CD4-positive, alpha-beta memory T cell (primary cell): ENCODE measurements at places on chromosomes 6 and 20. TPM values are rescaled to one million over a fixed set of nuclear protein-coding genes. Genes with fewer than 3 reads are reported as not detected.

DNA sequence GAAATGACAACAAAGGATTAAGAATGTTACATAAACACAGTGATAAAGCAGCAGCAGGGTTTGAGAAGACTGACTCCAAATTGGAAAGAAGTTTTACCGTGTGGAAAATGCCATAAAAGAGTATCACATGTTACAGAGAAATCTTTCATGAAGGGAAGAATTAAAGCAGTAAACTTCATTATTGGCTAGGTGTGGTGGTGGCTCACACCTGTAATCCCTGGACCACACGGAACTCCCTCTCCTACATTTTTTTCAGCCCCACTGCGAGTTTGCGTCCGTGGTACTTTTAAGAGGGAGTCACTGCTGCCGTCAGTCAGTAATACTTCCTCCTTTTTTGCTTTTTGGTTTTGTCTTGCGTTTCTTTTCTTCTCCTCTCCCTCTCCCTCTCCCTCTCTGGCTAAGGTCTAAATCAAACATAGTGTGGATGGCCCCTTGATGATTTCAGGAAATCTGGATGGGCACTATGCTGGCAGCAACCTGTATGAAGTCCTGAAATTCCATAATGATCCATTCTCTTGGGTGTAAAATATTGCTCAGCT lies 112.3 kb downstream of the MAN1A1 start:
- no peak for DNase-seq

- no peak for DNase-seq
Measured at GRCh38 chr6:44850312-44850711, 462.8 kb downstream of the CDC5L start.

GRCh38 chr20:2701671-2702081 lies 9.1 kb downstream of the EBF4 start:
- DNase-seq = no peak

- DNase-seq = no peak
Measured at GRCh38 chr20:58550275-58551059, 35.3 kb upstream of the APCDD1L start.

- peak; percentile 82 for DNase-seq
Measured at GRCh38 chr6:444653-445275, 53.2 kb downstream of the IRF4 start.

- DNase-seq = no peak
Measured at GRCh38 chr20:46076806-46077205, 13.0 kb downstream of the NCOA5 start.

DNA sequence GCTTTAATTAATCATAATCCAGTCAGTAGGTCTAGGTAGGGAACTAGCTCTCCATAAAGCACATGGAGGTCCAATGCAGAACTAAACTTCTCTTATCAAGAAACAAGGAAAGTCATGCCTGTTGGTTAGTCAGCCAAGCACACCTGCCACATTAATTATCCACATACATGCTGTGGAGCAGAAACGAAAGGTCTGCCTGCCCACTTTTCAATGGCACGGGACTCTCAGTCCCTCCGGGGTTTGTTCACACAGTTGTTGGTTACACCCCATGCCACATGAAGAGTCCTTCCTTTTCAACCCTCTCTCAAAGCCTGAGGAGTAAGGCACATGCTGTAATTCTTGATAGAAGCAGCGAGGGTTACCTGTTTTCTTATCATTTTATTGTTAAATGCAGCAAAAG lies 1096.4 kb upstream of the MAP3K7 start:
- no peak for DNase-seq

DNA sequence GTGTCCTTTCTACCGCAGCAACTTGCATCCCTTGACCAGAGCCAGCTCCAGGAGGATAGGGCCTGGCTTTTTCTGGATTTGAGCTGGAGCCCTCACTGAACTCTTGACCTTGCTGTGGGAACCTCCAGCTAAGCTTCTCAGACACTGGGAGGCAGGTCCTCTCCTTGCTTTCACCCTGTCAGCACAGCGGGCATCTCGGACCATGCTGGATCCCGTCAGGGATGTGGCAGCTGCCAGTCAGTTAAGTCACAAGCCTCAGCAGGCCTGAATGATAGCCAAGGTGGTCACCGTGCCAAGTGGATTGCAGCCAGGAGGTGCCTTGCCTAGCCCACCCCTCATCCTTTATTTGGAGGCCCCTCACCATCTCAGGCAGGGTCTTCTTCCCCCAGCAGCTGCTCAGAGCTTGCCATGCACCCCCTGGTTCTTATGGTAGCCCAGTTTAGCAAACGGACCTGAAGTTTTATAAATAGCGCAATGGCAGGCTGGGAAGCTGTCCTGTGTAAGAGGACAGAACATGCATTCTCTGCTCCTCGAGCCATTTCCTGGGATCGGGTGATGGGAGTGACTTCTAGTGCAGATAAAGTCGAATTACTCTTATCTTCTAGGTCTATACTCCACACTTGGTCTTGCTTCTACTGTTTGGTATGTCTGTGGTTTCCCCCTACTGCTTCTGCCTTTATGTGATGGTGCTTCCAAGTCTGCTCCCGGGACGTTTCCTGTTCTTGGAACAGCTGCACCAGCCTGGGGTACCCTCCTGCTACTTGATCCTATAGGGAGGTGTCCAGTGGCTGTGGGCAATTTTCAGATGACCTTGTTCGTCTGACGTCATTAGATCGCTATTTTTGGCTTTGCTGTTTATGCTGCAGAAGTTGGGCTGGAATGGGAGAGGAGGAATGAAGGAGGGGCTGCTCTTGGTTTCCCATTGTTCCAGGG lies 7.1 kb upstream of the MYLK2 start:
- DNase-seq = no peak

DNA sequence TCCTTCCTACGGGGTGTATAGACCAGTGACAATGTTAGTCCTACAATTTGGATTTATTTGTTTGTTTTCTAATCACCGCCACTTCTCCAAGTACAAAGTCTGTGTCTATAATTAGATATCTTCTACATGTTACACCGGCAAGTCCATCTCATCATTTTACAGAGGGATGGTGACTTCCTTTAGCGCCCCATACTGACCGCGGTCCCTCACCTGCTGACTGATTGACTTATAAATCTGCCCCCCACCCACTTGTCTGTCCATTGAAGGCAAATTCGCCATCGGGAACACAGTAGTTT lies 8.9 kb upstream of the NR2E1 start:
- DNase-seq = no peak

DNA sequence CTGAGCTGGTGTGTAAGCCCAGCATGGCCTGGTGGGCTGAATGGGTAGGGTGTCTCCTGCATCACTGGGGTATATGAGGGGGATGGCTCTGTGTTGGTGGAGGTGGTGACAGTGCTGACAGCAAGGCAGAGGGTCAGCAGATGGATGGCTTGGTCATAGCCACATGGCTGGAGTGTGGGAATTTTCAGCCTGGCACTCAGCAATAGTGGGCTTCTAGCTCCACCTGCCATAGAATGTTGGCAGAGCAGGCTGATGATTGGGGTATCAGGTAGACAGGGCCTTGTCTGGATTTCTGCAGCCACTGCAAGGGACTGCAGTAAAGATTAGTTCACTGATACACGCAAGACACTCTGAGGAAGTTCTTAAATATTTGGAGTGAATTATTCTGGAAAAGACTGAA lies 137.5 kb upstream of the BACH2 start:
- DNase-seq = no peak

DNA sequence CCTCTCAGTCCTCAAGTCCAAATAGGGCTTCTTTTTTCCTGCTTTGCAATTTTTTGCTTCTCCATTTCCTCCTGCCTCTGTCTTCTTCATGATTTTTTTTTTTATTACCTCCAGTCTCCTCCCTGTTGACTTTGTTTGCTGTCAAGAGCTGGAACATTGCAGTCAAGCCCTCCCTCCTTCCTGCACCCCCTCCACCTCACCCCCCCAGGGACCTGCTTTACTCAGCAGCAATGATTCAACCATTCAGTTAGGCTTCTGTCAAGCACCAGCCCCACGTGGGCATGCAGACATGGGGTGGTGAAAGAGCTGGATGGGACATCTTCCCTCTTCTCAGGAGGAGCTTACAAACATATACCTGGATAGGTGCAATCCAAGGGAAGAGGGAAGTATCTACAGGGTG lies 142.4 kb downstream of the LRFN2 start:
- no peak for DNase-seq

GRCh38 chr6:108621117-108621516 lies 60.4 kb downstream of the FOXO3 start:
- DNase-seq = no peak

- DNase-seq = no peak
Measured at GRCh38 chr6:27275025-27275956, 27.8 kb downstream of the PRSS16 start.

- no peak for DNase-seq
Measured at GRCh38 chr6:11580686-11581405, 43.3 kb downstream of the TMEM170B start.

GRCh38 chr6:26215585-26216358 lies 128.5 kb downstream of the HFE start:
- DNase-seq = peak; percentile 50

GRCh38 chr6:135141728-135142127 lies 39.4 kb upstream of the MYB start:
- no peak for DNase-seq

- no peak for DNase-seq
Measured at GRCh38 chr20:42857446-42857845, 332.3 kb downstream of the PTPRT start.

GRCh38 chr6:98657764-98658163 lies 176.6 kb upstream of the POU3F2 start:
- DNase-seq = no peak

DNA sequence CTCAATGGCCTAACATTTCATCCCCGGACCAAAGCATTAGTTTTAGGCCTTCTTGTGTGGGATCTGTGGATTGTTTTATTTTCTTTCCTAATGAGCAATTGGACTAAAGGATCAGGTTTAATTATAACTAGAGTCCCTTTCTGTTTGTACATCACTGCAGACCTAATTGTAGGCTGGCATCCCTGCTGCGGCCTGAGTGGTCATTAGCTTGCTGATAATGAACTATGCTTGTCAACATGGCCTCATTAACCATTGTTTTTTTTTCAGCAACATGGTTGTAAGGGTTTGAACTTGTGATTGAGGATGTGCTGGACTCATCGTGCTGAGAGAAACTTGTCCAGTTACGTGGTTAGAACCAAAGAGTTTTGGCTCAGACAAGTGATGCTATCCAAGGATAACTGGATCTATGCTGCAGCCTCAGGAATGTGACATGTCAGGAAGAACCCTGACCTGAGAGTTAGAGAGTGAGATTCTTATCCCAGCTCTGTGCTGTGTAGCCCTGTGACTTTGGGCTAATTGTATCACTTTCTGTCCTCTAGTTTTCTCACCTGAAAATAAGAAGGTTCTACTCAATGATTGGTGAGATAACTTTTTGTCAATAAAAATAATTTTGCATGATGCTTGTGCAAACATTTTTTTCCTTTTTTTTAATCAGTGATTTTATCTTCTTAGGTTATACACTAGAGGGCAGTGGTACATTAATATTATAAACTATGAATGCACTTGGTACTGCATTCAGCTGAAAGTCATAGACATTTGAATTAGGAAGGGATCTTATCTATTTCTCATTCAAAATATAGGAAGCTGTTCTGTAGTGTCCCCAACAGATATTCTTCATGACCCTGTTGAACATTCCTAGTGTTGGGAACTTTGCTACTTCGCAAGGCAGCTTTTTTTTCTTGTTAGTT lies 140.9 kb downstream of the RNF144B start:
- no peak for DNase-seq

- DNase-seq = no peak
Measured at GRCh38 chr20:56212091-56212490, 36.4 kb upstream of the MC3R start.

DNA sequence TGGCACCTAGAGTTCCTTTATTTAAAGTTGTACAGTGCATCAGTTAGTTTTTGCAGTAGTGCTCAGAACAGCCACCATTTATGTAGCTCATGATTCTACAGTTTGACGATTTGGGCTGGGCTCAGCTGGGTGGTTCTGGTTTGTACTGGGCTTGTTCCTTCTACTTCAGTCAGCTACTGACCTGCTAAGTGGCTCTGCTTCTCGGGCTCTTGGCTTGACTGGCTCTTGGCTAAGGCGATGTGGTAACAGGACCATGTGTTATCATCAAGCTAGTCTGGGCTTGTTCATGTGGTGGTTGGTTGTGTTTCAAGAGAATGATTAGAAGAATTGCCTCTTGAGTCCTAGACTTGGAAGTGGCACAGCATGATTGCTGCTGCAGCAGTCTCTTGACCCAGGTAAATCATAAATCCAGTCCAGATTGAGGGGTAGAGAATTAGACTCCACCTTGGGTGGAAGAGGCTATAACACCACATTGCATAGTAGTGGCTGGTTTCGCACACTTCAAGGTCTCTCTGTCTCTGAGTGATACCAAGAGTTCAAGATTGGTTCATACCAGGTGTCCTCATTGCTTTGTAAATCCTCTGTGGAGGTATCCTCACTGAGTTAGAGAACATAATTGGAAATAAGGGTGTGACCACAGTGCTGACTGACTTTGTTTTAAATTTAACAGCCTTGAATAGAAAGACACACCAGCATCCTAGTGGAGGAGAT lies 253.0 kb downstream of the ARID1B start:
- no peak for DNase-seq

GRCh38 chr6:44738601-44739146 lies 351.2 kb downstream of the CDC5L start:
- DNase-seq = no peak

GRCh38 chr20:44586289-44586911 lies 4.0 kb downstream of the PKIG start:
- no peak for DNase-seq

GRCh38 chr6:150635906-150636514 lies 36.3 kb downstream of the PLEKHG1 start:
- DNase-seq = no peak

DNA sequence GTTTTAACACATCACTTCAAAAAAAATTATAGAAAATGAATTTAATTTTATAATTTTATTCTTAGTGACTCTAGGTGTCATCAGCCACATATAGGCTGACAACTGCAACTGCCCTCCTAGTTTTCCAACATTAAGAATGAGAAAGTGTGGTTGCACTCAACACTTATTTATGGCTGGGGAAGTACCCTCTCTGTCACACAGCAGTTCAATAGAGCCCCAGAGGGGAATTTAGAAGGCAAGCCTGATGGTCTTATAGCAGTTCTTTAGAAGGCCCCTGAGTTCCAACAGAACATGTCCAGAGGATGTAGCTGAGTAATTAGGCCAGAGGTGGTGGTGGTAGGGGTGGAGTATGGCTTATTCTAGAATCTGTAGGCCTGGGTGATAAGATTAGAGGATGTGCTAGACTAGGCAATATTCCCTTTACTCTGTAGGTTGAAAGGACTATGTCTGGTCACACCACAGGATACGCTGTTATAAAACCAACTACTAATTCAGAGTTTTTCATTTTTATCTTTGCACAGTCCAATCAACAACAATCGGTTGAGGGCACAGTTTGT lies 226.5 kb upstream of the CITED2 start:
- no peak for DNase-seq

GRCh38 chr20:24109537-24109936 lies 121.0 kb upstream of the GGTLC1 start:
- DNase-seq = no peak

KCNG1 gene
- not detected for total RNA-seq

CST4 gene
- not detected for total RNA-seq

RIN2 gene
- total RNA-seq = 0.72 TPM

CAP2 gene
- not detected for total RNA-seq

HLA-DQB2 gene
- not detected for total RNA-seq
